ENCODE measurements at places on chromosomes 2 and 18.

- no peak for DNase-seq
Measured at GRCh38 chr2:109133746-109134145, 4.7 kb downstream of the SH3RF3 start.

DNA sequence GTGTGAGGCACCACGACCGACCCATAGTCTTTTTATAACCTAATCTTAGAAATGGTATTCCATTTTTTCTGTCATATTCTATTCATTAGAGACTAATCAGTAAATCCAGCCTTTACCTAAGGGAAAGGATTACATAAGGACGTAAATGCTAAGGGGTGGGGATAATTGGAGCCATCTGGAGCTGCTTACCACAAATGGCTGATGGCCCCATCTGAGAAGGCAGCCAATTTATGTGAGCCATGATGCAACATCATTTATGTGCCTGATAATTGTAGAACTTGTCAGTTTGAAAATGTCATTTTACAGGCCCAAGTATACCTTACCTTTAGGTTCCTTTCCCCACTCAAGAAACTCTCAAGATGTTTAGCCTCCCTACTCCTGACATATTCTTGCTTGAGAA, 44.0 kb downstream of the ARHGEF33 start:
- no peak for DNase-seq

DNA sequence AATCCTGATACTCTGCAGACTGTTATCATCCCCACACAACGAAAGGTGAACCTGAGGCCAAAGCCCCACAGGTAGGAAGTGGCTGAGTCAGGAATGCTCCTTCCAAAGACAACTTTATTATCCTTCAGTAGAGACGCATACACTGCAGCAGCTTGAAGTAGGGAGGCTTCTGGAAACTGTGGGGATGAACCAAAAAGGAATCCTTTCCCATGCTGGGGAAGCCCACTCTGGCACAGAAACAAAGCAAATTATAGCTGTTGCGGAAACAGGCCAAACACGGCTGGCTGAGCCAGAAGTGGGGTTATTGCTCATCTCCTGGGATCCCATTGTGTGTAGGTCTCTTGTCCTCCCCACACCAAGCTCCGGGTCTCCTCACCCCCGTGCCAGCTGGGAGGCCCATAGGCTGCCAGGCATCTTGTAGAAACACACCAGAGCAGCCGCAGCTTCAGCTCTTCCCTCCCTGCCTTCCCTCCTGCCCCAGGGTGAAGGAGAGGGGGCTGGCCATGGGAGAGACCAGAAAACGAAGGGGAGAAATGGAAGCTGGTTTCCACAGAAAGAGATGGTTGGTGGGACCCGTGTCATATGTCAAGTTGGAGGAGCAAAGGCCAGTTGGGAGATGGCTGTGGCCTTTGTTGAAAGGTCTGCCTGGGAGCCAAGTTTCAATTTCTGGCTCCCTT, 176.9 kb upstream of the NABP1 start:
- no peak for DNase-seq

DNA sequence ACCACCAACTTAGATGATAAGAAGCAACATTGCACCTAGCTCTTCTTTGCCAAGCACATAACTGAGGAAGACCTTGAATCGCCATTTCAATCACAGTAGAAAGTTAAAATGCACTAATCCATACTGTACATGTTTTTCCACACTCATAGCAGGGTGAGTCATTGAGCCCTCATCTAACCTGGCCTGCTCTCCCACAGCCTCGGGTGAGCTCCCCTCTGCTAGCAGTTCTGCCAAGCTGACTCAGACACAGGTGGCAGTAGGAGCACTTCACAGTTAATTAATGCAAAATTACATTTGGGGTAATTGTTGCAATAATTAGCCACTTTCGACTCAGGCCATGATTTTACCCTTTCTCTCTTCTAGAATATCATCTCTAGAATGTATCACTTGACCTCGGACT, 1632.8 kb upstream of the CELF4 start:
- no peak for DNase-seq

- no peak for DNase-seq
Measured at GRCh38 chr2:179107737-179108136, 57.8 kb upstream of the CCDC141 start.

DNA sequence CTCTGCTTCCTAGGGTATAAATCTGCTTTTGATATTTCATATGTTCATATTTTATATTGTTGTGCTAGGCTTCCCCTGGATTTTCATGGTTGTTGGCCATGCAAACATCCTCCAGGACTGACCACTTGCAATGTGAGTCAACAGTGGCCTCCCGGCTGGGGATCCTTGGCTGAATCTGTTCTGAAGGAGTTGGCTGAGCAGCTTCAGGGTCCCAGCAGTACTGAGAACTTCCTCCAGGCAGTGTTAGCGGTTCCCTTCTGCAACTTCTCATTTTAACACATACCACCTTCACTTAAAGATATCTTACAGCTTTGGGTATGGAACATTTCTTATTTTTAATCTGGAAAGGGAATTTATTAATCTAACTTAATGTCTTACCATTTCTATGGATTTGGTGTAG, 122.1 kb downstream of the DTNB start:
- DNase-seq: no peak

DNA sequence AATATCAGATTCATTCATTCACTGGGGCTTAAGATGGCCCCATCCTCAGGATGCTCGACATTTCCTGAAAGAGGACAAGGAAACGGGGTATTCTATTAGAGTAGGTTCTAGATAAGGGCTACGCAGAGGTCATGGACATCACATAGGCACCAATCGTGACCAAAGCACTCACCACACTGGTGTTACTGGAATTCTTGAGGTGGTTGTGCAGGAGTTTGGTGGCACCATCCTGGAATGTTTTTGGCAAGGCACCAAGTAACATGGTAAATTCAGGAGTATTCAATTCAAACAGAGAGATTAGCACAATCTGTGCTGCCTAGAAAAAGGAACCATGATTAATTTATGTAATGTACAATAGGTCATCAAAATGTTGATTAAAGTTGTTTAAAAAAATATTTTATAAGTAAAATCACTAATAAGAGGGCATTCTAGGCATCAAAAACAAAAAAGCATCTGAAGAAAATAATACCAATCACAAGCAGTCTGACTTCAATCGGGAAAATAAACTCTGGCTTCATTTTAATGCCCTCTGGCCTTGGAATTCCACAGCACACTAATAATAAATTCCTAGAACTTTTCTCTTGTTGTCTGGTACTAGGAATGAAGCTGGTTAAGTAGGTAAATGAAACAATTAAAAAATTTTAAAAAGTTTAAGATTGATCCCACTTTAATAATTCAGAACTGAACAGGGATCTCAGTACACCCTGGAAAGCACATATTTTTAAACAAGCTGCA, 102.8 kb upstream of the TFCP2L1 start:
- DNase-seq: no peak

GRCh38 chr2:184644685-184645084, 46.4 kb downstream of the ZNF804A start:
- DNase-seq: no peak

GRCh38 chr2:146477383-146477782, 1367.4 kb upstream of the ACVR2A start:
- DNase-seq: no peak

DNA sequence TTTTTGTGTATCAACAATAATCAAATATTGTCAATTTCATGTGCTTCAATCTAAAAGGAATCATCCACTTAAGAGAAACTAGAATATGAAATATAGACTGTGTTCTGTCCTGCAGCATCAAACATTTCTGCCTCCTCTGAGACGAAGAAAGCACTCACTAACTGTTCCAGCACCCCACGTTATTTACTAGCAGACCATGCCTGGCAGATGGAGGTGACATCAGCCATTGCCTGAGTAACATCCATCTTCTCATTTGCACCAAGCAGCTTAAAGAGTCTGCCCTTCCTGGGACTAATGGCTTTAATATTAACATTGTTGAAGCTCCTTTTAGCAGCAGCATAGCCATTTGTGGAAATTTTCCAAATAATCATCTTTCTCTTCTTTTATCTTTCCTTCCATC, 25.7 kb downstream of the SGPP2 start:
- no peak for DNase-seq

- DNase-seq: no peak
Measured at GRCh38 chr2:152445375-152445774, 110.4 kb downstream of the FMNL2 start.

- no peak for DNase-seq
Measured at GRCh38 chr2:148812306-148812705, 62.7 kb upstream of the KIF5C start.

DNA sequence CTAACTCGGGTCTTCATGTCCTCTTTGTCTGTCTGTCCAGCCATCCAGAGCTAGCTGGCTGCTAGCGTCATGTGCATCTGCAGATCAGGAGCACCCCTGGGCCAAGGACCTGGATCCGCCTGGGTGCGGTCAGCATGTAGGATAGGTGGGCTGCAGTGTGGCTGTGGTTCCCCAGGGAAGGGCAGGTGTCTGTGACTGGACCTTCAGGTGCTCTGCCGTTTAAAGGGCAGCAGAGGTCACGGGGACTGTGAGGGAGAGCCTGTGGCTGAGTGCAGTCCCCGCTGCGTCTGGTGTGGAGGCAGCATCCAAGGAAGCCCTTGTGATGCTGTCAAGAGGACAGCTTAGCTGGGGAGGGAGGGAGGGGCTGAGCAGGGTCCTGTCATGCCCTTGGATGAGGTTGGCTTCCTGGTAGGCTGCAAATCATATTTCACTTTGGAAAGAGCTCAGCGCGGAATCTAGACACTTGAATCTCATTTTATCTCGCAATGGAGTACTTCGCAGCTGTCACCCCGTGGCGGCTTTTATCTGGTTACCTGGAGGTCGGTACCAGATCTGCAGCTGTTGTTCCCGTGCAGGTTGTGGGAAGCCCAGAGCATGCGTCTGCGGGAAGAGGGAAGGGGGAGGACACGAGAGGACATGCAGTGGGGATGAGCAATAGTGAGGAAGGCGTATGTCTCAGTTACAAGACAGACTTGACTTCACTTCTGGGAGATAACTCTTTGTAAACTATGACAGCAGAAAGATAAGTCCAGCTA, 5.9 kb upstream of the RALB start:
- no peak for DNase-seq

Data from esophagus squamous epithelium (tissue), 5 donors.